HTR-8/SVneo (cell line): ENCODE measurements at places on chromosomes 16 and 17.

- no peak for DNase-seq
Measured at GRCh38 chr16:86120201-86121192, 221.5 kb downstream of the IRF8 start.

- DNase-seq, result no peak
Measured at GRCh38 chr16:85424260-85425073, 188.7 kb upstream of the GSE1 start.

- DNase-seq, result no peak
Measured at GRCh38 chr16:65667011-65667578, 545.2 kb upstream of the CDH11 start.

GRCh38 chr17:45733781-45734180 is 50.3 kb upstream of the CRHR1 start:
- no peak for DNase-seq

GRCh38 chr17:57552114-57552624 is 192.9 kb downstream of the CCDC182 start:
- no peak for DNase-seq

GRCh38 chr16:4556112-4556511 is at the start of gene C16orf96:
Gene C16orf96, plus strand, starts transcription at chr16:4556340. Its CDS starts 150 bp downstream, at chr16:4556490.
- DNase-seq, result no peak

- DNase-seq, result no peak
Measured at GRCh38 chr16:86200722-86201121, 301.8 kb downstream of the IRF8 start.

DNA sequence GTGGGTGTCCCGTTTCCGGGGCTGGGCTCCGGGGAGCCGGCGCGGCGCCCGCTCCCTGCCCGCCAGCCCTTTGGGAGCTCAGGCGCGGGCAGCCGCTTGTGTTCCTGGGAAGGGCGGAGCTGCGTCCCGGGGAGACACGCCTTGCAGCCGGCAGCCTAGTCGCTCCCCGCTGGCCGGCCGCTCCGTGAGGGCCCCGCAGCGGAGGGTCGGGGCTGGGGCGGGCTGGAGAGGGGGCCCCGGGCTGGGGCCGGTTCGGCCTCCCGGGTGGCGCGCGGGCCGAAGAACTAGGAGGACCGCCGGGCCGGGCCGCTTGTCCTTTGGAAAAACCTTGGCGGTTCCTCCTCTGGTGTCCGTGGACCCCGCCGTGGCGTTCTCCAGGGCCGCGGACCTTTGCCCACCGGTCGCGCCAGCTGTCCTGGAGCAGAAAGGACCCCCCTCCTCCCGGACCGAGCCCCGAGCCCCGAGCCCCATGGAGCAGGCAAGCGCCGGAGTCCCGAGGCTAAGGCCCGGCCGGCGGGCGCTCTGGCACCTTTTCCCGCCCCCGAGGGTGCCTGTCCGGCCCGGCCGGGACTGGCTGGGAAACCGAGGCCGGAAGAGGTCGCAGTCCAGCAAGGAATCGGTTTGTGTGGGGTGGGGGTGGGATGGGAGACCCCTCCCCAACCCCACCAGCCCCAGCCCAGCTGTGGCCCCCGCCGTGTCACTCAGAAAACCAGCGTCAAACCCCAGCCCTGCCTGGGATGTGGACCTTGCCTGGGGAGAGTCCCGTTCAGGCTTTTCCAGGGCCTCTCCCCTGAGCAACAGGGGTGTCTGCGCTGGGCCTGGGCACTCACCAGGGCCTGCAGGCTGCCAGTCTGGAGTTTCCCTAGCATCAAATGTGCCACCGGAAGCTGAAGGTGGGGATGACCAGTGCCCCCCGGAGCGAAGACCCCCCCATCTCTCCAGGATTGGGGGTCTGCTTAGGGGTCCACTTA is 6.8 kb upstream of the TBC1D3B start:
- DNase-seq, result peak; percentile 59

- peak; percentile 99 for DNase-seq
Measured at GRCh38 chr17:45123930-45124796, 8.2 kb downstream of the PLCD3 start.

- DNase-seq, result no peak
Measured at GRCh38 chr16:12681653-12682052, 122.0 kb downstream of the CPPED1 start.

GRCh38 chr17:45240905-45241327 is 19.2 kb downstream of the FMNL1 start:
- DNase-seq, result no peak
